Cardiac fibroblast (primary cell): ENCODE measurements at places on chromosomes 3 and 15.

DNA sequence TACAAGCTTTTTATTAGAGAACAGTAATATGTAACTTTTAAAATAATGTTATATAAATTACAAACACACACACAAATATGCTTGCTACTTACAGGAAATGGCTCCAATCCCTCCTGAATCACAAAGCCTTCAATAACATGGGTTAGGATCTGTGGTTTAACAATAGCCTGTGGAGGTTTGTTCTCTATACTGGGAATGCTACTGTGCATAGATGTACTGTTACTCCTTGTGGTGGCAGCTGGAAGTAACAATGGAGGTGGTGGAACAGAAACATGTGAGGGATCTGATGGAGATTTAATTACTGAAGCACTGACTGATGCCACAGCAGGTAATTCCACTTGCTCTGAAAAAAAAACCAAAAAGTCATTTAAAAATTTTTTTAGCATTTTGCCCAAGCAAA is 64.4 kb downstream of the PHC3 start:
- peak; percentile 29 for DNase-seq

DNA sequence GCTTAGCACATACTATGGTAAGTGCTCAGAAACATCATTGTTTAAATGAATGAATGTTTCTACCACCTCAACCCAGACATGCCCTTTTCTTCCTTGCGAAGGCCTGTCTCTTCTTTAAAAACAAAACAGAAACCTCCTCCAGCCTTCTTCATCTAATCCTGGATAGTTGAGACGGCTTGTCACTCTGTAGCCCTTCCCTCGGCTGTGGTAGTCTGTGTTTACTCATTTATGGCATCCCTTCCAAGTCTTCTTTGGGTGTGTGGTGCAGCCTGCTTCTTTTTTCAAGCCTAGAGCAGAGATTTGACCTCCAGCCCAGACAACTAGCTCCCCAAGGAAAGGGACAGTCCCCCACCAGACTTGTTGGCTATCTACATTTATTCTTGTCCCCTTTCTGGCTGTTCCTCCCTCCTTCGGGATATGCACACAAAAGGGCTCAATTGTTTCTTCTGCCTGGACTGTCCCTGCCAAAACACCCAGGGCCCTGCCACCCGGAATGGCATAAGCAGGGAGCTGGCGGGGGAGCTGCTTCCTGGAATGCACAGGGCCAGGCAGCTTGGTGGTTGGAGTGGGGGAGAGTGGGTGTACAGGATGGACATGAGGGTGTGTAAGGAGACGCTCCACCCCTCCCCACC is 67.8 kb downstream of the ITGA11 start:
- DNase-seq = peak; percentile 70

GRCh38 chr3:64209866-64210621 is 15.2 kb downstream of the PRICKLE2 start:
- DNase-seq = peak; percentile 71

GRCh38 chr3:126511291-126511690 is 6.3 kb downstream of the UROC1 start:
- no peak for DNase-seq
